Mesenteric fat pad (tissue), 1 donor: ENCODE measurements at places on chromosomes 5 and 9. TPM values are rescaled to one million over a fixed set of nuclear protein-coding genes. Genes with fewer than 3 reads are reported as not detected.

GRCh38 chr9:94014066-94014654 lies 59.0 kb upstream of the BARX1 start:
- no peak for DNase-seq

Gene OR5C1
- not detected for total RNA-seq

Gene KIF24
- total RNA-seq = 0.45 TPM

DNA sequence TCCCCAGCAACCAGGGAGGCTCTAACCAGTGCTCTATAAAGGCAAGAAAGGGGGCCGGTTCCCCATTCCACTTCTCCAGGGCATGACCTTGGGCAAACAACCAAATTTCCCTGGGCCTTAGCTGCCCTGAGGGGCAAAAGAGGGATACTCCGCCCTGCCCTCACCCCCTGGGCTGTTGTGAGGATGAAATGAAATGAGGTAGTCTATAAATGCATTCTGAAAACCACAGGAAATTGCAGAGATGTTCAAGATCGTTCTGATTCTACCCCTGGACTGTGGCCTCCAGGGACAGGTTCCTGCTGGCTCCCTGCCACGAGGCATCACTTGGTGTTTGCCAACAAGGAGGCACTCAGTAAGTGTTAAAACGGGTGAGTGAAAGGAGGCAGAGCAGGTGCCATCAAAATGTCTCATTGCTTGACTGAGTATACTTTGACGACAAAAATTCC lies 5.7 kb downstream of the RAPGEF1 start:
- DNase-seq = no peak

DNA sequence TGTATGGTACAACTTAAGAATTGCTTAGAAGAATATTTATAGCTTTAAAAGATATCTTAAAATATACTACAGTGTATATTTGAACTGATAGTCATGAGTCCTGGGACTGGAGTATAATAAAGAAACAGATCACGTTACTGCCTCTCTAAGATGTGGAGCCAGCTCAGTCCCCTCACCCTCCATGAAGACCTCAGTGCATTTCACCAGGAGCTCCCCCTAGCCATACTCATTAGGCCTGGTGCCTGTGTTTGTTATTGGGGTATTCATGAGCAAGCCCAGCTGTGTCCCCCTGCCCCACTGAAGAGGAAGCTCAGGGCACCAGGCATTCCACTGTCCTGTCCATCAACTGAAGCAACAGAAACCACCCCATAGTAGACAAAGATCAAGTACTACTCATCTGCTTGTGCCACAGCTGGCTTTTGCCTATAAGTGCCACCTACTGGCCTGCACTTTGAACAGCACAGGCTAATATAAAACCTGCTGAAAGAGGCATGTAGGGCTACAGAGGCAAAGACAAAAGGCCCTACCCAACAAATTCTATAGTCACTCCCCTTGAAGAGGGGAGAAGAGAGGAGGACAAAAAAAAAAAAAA lies 850.2 kb upstream of the NUDT12 start:
- DNase-seq = no peak
